Hepatocyte (in vitro differentiated cells): ENCODE measurements at places on chromosomes 7 and 10. TPM values are rescaled to one million over a fixed set of nuclear protein-coding genes. Genes with fewer than 3 reads are reported as not detected.

DNA sequence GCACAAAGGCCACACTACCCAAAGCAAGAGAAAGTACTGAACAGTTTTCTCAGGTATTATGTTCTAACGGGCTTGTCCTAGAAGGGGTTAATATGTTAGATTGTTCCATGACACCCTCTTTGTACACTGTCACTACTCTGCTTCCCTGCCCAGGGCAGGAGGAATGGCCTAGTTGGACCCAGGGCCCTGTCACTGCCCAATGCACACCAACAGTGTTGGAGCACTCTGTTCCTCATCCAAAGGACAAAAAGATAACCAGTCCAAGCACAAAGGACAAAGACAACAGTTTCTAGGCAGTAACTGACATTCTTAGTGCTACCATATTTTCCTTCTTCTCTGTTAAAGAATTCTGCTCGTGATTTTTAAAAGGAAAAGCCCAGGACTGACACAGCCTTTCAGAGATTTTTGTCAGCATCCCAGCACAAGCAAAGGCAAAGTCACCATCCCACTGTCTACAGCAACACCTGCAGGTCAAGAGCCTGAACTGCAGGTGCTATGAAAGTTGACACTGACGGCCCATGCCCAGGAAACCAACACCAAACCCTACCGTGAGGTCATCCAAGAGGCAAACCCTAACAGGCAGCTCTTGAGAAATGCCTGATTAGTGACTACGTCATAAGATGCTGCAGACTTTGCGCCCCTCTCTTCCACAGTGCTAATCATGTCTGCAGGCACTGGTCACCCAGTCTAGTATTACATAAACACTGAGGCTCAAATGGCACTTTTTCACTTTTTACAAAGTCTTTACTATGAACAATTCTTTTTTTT lies 13.2 kb downstream of the NUDCD3 start:
- no peak overlapping the region for H3K4me3 ChIP-seq
- peak; percentile 83 for DNase-seq
- peak overlapping the region; percentile 17 for H3K27ac ChIP-seq
- no peaks in the 10 kb centered on the region for H3K36me3 ChIP-seq
- H3K27me3 ChIP-seq, result no peaks in the 10 kb centered on the region
- H3K4me1 ChIP-seq, result peaks cover 11% of the 10 kb centered on the region

DNA sequence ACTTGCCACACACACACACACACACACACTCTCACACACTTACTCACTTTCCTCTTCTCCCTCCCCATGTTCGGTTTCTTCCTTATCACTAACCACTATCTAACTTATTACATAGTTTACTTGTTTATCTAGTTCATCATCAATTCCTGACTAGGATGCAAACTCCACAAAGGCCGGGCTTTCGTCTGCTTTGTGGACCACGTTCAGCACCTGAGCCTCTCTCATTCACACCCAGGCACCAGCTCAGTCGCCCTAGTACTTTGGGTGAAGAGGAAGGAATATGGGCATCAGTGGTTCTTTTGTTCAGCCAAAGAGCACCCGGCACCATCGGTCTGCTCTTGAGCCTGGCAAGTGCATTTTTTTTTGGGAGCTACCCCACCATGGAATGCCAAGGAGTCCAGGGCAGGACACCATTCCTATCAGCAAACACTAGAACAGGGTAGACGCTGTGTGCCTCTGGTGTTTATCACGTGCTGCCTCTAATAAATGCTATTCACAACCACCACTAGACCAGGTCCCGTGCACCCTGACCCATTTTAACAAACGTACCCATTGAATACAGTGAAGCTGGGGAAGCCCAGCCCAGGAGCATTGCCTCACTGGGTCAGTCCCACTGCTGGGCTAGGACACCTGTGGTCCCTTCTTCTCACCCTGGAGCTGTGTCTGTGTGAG lies 2.2 kb downstream of the C10orf67 start:
- no peaks in the 10 kb centered on the region for H3K36me3 ChIP-seq
- no peak overlapping the region for H3K4me3 ChIP-seq
- H3K4me1 ChIP-seq, result peaks cover 14% of the 10 kb centered on the region
- H3K27me3 ChIP-seq, result peaks cover 28% of the 10 kb centered on the region
- H3K27ac ChIP-seq, result no peak overlapping the region

- H3K27ac ChIP-seq, result peak overlapping the region; percentile 12
- no peaks in the 10 kb centered on the region for H3K27me3 ChIP-seq
- peaks cover 8% of the 10 kb centered on the region for H3K4me1 ChIP-seq
- H3K4me3 ChIP-seq, result no peak overlapping the region
- no peak for DNase-seq
- H3K36me3 ChIP-seq, result no peaks in the 10 kb centered on the region
Observed at GRCh38 chr7:47693216-47693615, 111.3 kb upstream of the TNS3 start.

DNA sequence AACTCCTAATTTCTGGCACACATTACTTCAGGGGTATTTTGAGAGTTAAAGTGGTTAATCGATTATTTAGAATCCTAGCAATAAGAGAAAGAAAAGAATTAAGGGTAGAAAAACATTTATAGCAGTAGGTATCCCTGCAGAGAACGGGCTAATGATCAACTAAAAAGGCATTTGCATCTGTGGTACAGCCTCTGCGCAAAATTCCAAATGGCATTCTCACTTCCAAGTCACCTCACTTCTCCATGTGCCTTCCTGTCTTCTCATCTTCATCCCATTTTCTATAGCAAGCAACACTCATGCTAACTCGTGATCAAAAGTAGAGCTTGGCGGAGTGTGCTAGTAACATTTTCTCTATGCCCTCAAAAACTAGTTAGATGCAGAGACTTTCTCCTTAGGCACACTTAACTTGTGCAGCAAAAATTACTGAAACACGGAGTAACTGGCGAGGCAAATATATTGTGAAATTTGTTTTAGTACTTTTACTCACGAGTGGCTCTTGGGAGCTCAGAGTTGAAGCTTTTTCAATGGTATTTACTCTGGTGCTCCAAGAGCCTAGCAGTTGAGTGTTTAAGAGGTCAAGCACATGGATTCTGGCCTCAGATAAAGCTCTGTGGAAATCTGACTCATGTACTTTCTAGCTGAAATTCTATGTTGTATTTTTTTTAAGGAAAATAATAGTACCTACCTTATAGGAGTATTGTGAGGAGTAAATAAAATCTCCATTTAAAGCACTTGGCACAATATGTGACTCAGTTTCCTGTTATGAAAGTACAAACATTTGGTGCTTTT lies 65.1 kb downstream of the MET start:
- H3K4me1 ChIP-seq, result peaks cover 27% of the 10 kb centered on the region
- H3K27ac ChIP-seq, result no peak overlapping the region
- H3K4me3 ChIP-seq, result no peak overlapping the region
- H3K36me3 ChIP-seq, result no peaks in the 10 kb centered on the region

DNA sequence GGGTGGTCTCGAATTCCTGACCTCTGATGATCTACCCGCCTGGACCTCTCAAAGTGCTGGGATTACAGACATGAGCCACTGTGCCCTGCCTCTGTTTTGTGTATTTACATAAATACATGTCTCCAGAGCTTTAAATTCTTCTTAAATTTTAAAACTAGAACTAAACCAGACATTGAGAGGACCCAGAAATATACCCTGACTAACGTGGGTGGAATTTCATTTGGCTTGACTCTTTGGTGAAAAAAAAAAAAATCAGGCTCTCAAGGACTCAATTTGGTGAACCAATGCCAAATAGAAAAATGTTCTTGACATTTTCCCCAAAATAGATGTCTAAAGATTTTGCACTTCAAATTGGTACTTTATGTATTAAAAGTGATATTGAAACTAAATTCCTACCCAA lies 16.6 kb upstream of the FAS start:
- no peaks in the 10 kb centered on the region for H3K36me3 ChIP-seq
- H3K4me3 ChIP-seq, result no peak overlapping the region
- H3K4me1 ChIP-seq, result no peaks in the 10 kb centered on the region
- no peak for DNase-seq
- H3K27me3 ChIP-seq, result no peaks in the 10 kb centered on the region

DNA sequence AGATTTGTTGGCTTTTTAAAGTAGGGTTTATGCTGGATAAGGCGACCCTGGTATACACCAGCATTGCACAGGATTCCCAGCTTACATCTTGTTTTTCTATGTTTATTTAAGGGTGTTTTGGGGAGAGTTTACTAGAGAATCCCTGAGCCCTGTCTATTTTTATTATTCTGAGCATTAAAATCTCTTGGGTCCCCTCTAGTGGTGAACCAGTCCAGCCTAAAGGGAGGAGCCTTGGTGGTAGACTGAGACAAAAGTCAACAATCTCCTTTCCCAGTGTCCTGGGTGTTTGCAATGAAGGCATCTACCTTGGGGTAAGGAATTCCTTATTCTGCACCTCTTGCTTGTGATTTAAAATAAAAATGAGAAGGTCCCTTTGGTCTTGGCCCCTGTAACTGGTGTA lies 38.2 kb downstream of the ANTXRL start:
- no peak overlapping the region for H3K4me3 ChIP-seq
- no peak for DNase-seq
- no peaks in the 10 kb centered on the region for H3K27me3 ChIP-seq
- H3K36me3 ChIP-seq, result no peaks in the 10 kb centered on the region
- no peaks in the 10 kb centered on the region for H3K4me1 ChIP-seq

DNA sequence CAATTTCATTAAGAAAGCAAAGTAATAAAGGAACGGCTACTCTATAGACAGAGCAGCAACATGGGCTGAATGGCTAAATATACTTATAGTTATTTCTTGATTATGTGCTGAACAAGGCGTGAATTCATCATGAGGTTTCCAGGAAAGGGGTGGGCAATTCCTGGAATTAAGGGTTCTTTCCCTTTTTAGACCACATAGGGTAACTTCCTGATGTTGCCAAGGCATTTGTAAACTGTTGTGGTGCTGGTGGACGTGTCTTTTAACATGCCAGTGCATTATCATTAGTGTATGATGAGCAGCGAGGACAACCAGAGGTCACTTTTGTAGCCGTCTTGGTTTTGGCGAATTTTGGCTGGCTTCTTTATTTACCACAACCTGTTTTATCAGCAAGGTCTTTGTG lies 28.5 kb upstream of the ZMYND11 start:
- DNase-seq, result no peak
- H3K27me3 ChIP-seq, result no peaks in the 10 kb centered on the region
- H3K36me3 ChIP-seq, result no peaks in the 10 kb centered on the region
- H3K27ac ChIP-seq, result no peak overlapping the region
- no peaks in the 10 kb centered on the region for H3K4me1 ChIP-seq

DNA sequence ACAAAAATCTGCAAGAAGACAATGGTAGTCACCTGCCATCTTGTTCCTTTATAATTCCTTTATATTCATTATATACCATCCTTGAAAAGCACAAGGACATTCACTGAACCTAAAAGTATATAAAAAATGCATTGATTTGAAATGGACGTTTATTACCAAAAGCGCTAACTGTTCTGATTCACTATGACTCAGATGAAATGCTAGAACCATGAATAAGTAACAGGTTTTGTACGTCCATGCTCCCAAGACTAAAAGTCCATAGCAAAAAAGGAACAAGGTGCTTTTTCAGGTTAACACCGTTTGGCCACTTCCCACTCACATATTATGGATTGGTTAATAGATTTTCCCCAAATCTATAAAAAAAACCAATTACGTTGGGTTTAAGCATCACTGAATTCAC lies 109.4 kb downstream of the PPP1R17 start:
- no peak overlapping the region for H3K4me3 ChIP-seq
- no peak for DNase-seq
- no peaks in the 10 kb centered on the region for H3K27me3 ChIP-seq
- H3K27ac ChIP-seq, result no peak overlapping the region
- no peaks in the 10 kb centered on the region for H3K4me1 ChIP-seq

DNA sequence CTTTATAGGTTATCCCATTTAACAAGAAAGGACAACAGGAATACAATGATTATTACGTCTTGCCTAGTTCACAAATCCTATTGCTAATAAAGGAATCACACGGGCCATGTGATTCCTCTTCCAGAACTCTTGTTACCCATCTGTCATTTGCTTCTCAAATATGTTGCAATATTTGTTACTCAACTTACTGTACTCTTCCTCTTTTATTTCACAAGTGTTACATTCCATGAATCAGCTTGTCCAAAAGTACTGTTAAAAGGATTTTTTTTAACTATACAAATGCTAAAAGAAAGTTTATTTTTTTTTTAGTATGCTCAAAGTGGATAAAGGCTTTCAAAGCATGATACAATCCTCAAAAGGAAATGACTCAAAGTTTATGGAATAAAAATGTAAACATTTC lies 3.9 kb upstream of the CD36 start:
- H3K4me3 ChIP-seq, result no peak overlapping the region
- H3K36me3 ChIP-seq, result no peaks in the 10 kb centered on the region
- H3K27me3 ChIP-seq, result no peaks in the 10 kb centered on the region
- H3K4me1 ChIP-seq, result peaks cover 5% of the 10 kb centered on the region

DNA sequence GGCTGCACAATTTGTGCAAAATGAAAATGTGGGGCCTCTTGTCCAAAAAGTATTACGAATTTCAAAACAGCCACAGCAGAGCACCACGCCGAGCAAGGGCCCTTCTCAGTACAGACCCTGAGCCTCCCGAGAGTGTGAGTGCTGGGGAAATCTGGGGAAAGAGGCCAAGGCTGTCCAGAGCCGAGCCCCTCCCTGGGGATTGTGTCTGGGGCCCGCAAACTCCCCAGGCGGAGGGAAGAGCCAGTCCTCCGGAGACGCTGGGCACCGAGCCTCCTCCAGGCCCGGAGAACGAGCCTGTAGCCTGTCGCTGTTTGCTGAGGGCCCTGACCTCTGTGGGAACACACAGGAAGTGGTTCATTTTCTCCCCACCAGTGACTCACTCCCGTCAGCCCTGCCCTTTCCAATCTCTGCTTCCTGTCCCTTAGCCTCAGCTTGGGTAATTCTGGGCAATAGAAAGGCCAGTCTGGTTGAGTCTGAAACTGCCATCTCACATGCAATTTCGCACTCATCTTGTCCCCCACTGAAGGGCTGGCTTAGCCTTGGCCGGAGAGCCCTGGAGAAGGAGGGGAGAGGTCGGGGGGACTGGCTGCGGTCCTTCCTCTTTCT lies 19.5 kb upstream of the GNA12 start:
- no peak overlapping the region for H3K4me3 ChIP-seq
- DNase-seq, result peak; percentile 85
- H3K36me3 ChIP-seq, result no peaks in the 10 kb centered on the region

- H3K4me1 ChIP-seq, result no peaks in the 10 kb centered on the region
- no peaks in the 10 kb centered on the region for H3K27me3 ChIP-seq
- peak overlapping the region; percentile 79 for H3K27ac ChIP-seq
- peak; percentile 46 for DNase-seq
Observed at GRCh38 chr7:79452495-79453265, 787 bp downstream of the MAGI2 start.

- peaks cover 7% of the 10 kb centered on the region for H3K4me1 ChIP-seq
- H3K36me3 ChIP-seq, result no peaks in the 10 kb centered on the region
- no peak overlapping the region for H3K27ac ChIP-seq
- peaks cover 90% of the 10 kb centered on the region for H3K27me3 ChIP-seq
Observed at GRCh38 chr10:49615721-49616120, 1.9 kb downstream of the CHAT start.

Gene PDGFA
- 56.6 and 63.1 TPM in 2 replicates for total RNA-seq

Gene ACSL5
- 40.2 and 43.1 TPM in 2 replicates for total RNA-seq

Gene VOPP1
- 20.0 and 25.3 TPM in 2 replicates for total RNA-seq

Gene OPN4
- total RNA-seq, result not detected in 2 replicates

Gene ZCWPW1
- 1.8 and 2.2 TPM in 2 replicates for total RNA-seq

Gene VSTM4
- total RNA-seq, result 6.5 and 10.2 TPM in 2 replicates

Gene IGF2BP3
- total RNA-seq, result 73.1 and 75.7 TPM in 2 replicates

Gene ASAH2
- total RNA-seq, result 7.9 and 9.7 TPM in 2 replicates

Gene SLC13A1
- total RNA-seq, result 0.07 and 0.28 TPM in 2 replicates

Gene TAS2R38
- not detected in 2 replicates for total RNA-seq

Gene ADAM22
- total RNA-seq, result 9.8 and 10.3 TPM in 2 replicates
